ENCODE measurements at places on chromosomes 5 and 9.
A peak's percentile ranks its signal among the peaks of the same experiment; 100 is the strongest.

DNA sequence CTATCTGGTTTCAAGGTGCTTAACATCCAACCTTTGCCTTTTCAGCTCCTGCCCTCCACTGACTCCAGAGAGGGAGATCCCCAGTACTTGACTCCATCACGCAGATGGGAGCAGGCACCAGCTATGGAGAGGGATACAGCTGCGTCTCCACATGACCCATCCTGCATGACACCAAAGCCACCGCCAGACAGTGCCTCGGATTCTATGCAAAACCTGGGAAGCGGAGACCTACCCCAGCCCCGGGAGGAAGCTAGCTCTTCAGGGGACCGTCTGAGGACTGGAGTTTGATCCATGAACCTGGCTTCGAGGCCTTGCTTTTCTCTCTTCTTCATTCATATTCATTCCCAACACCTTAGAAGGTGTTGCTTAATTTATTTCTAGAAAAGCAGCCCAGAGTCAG lies 24.8 kb downstream of the HRH2 start:
- DNase-seq, result no peak

GRCh38 chr9:124863371-124863871 lies 1.5 kb downstream of the ARPC5L start:
- DNase-seq, result no peak

DNA sequence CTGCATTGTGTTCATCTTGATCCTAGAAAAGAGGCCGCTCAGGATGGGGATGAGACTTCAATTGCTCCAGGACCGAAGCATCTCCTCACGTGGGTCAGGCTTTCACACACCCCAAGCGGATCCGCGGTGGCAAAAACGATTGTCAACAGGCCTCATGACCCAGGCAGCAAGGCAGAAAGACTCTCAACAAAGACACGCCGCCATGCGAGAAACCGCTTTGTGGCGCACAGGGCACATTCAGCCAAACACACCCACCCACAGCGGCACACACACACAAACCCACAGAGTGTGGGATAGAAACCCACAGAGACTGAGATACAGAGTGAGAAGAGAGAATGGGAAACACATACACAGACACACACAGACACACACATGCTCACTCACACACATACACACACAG lies 483.4 kb downstream of the SPATA31A7 start:
- DNase-seq, result no peak

- DNase-seq, result no peak
These were observed 136.3 kb upstream of the SPRY4 start for GRCh38 chr5:142461028-142461590.

- peak; percentile 21 for DNase-seq
These were observed 15.8 kb downstream of the PSMB7 start for GRCh38 chr9:124399323-124399967.

DNA sequence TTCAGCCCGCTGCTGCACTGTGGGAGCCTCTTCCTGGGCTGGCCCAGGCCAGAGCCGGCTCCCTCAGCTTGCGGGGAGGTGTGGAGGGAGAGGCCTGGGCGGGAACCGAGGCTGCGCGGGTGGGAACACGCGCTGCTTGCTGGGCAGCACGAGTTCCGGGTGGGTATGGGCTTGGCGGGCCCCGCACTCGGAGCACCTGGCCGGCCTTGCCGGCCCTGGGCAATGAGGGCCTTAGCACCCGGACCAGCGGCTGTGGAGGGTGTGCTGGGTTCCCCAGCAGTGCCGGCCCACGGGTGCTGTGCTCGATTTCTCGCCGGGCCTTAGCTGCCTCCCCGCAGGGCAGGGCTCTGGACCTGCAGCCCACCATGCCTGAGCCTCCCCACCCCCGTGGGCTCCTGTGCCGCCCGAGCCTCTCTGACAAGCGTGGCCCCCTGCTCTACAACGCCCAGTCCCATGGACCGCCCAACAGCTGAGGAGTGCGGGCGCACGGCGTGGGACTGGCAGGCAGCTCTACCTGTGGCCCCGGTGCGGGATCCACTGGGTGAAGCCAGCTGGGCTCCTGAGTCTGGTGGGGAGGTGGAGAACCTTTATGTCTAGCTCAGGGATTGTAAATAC lies 1366.4 kb upstream of the NUDT12 start:
- no peak for DNase-seq

DNA sequence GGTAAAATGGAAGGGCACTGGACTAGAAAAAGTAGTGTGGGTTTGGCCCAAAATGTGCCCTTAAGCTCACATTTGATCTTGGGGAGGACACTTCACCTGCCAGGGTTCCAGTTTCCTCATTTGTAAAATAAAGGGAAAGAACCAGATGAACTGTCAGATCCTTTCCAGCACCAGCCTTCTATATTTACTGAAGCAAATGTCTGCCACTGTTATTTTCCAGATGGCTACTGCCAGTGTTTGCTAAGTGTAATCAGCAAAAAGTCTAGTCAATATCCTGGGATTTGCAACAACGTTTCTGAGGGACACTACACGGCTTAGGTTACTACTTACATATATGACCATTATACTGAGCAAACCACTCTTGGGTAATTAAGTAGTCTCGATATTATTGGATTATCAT lies 340.3 kb downstream of the KCNN2 start:
- no peak for DNase-seq

DNA sequence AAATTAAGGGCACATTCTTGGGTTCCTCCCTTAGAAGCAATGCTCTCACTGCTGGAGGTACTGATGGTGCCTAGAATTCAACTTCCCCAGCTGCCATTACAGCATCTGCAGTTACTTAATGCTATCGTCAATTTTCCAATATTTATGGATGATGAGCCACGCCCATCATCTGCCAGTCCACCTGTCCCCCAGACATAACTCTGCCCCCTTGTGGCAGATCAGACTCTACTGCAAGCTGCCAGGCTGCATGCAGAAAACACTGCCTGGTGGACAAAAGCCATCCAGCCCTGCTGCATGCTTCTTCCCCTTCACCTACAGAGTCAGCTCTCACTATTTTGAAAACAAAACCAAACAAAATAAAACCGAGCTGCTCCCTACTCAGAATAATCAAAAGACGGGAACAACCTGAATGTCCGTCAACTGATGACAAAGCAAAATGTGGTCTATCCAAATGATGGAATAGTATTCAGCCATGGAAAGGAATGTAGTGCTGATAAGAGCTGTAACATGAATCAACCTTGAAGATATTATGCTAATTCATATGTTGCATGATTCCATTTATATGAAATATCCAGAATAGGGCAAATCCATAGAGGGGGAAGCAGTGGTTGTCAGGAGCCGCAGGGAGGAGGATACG lies 66.4 kb downstream of the RETREG1 start:
- no peak for DNase-seq

DNA sequence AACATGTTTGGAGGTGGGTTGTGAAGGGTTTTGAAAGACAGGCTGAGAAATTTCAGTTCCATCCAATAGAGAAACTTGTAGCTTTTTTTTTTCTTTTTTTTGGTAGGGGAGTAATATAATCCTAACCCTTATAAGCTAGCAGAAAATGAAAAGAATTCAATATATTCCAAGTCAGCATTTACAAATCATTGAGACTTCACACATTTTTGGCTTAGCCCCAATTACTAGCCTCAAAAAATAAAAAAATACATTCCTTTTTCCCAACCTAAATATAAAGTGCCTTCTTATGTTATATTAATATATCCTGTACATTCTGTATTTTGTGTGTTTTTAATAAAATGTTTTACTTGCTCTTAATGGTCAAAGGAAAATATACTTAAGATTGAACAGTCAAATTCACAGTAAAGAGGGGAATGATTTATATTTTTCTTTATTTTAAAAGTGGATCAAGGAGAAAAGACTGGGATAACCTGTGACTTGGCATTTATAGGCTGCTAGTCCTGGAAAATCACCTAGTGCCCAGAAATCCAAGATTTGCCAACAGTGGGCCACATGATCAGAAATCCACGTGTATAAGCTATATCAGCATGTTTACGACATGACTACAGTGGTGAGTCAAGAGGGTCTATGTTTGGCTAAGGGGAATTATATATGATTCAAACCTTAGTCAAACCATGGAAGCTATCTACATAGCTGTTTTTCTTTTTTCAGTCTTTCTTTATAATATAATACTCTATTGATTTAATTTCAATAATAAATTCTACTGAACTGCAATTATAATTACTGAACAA lies 14.5 kb downstream of the HACD4 start:
- DNase-seq, result no peak

- DNase-seq, result no peak
These were observed 78.9 kb downstream of the CFAP95 start for GRCh38 chr9:69899491-69899890.
